Effector memory CD8-positive, alpha-beta T cell (primary cell): ENCODE measurements at places on chromosomes 1 and 21.

DNA sequence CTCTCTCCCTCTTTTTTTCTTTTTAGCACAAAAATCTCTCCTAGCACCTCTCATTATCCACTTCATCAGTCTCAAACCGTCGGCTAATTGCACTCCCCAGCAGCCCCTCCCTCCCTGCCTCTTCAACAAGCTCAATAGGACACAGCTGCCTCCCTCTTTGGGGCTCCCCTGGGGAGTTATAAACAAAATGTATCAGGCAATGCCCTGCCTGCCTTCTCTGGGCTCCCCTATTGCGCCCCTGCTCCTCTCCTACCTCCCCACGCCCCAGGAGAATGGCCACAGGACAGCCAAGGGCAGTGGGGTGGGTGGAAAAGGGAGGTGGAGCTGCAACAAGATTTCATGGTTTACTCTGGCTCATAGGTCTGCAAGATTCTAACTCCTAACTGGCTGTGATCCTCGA is 147.1 kb upstream of the GRIK3 start:
- no peak overlapping the region for H3K4me3 ChIP-seq
- no peak overlapping the region for H3K27ac ChIP-seq
- DNase-seq, result no peak
- no peaks in the 10 kb centered on the region for H3K4me1 ChIP-seq
- H3K36me3 ChIP-seq, result no peaks in the 10 kb centered on the region

DNA sequence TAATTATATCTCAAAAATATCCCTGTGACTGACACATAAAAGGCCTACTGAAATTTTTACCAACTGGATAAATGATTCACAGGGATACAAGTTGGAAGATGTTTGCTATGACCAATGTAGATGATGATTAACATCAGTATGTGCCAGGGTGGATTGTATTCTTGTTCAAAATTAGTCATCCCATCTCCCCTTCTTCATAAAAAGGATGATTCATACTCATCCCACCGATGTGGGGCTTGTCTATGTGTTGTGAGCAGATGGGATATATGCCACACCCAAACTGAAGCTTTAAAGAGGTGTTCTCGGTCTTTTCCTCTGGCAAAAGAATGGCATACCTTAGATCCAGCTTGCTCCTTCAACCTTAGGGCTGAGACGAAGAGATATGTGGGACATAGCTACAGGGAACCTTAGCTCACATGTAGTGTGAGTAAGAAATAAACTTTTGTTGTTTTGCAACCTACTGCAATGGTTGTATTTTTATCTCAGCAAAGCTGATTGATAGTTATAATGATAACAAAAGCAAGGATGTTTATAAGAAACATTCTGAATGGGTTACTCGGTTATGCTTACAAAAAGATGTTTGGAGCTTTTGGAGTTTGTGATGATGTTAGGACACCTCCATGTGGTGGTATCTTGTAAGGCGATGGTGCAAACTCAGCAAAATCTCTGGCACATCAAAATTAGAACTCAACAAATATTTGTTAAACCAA is 29.4 kb downstream of the SPATA17 start:
- DNase-seq, result no peak
- no peak overlapping the region for H3K4me3 ChIP-seq
- no peaks in the 10 kb centered on the region for H3K4me1 ChIP-seq
- no peak overlapping the region for H3K27ac ChIP-seq
- H3K27me3 ChIP-seq, result peaks cover 13% of the 10 kb centered on the region
- H3K36me3 ChIP-seq, result no peaks in the 10 kb centered on the region

DNA sequence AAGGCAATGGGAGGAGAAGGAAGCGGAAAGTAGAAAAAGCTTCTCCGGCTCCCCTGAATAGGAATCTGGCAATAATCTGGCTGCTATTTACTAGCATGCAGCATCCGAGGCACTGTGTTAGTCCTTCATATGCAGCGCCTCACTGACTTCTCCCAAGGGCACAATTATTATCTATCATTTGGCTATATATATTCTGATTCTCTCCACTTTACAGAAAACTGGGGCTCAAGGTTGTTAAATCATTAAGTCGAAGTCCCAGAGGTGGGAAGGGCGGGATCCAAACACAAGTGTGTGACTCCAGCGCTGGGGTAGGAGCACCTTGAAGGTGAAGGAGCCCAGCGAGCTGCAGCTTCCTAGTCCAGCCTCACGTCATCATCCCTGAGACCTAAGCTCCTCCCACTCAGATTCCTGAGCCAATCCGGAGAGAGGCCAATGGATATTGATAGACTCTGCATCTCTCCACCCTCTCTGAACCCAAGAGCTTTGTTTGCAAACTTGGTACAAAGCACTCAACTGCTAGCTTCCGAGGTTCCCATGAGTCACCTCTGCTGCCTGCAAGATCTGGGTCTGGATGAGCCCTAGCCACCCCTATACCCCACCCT is 16.6 kb upstream of the EYA3 start:
- no peak for DNase-seq
- H3K4me1 ChIP-seq, result no peaks in the 10 kb centered on the region
- H3K4me3 ChIP-seq, result no peak overlapping the region
- H3K27me3 ChIP-seq, result no peaks in the 10 kb centered on the region
- H3K36me3 ChIP-seq, result peaks cover 3% of the 10 kb centered on the region

DNA sequence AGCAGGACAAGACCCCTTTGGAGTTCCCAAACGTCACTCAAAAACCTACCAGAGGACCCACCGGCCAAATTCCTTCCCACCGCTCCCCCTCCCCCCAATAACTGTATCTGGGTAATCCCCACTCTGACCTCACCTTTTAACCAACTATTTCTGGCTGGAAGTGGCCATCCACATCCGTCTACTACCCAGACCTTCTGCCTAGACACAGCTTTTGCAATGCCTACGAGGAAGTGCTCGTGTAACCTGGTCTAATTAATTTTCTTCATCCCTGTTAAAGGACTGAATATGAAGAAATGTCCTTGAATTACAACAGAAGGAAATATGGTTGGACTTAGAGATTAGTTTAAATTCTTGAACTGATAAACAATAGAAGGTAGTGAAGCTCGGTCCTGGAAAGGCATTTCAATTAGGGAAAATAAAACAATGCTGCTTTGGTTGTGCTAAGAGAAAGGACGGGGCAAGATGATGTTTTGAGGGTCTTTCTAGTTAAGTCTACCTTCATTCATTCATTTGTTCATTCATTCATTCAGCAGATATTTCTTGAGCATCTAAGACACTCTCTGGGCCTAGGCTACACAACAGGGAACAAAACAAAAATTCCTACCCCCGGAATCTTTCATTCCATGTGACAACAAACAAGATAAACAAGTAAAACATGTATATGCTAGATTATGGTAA is 18.8 kb downstream of the AVPR1B start:
- H3K27ac ChIP-seq, result no peak overlapping the region
- peaks cover 71% of the 10 kb centered on the region for H3K27me3 ChIP-seq
- peaks cover 5% of the 10 kb centered on the region for H3K4me1 ChIP-seq
- H3K4me3 ChIP-seq, result no peak overlapping the region
- DNase-seq, result no peak

DNA sequence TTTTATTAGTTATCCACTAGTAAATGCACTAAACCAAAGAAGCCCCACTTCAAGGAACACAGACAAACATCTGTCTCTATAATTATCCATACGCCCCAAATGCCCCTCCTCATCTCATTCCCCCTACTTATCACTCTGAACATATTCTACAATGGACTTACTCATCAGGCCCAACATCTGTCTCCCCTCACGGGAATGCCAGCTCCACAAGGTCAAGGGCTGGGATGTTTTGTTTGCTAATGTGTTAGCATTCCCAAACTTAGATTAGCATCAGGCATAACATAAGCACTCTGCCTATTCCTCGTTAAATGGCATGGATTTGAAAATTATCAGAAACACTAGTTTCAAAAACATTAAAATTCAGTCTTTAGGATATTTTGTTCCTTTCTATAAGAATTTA is 279.5 kb downstream of the DSCAM start:
- no peaks in the 10 kb centered on the region for H3K4me1 ChIP-seq
- H3K27ac ChIP-seq, result no peak overlapping the region
- no peak for DNase-seq
- no peaks in the 10 kb centered on the region for H3K36me3 ChIP-seq
- no peaks in the 10 kb centered on the region for H3K27me3 ChIP-seq
